ENCODE measurements at places on chromosomes 2 and 18. TPM values are rescaled to one million over a fixed set of nuclear protein-coding genes. Genes with fewer than 3 reads are reported as not detected.

DNA sequence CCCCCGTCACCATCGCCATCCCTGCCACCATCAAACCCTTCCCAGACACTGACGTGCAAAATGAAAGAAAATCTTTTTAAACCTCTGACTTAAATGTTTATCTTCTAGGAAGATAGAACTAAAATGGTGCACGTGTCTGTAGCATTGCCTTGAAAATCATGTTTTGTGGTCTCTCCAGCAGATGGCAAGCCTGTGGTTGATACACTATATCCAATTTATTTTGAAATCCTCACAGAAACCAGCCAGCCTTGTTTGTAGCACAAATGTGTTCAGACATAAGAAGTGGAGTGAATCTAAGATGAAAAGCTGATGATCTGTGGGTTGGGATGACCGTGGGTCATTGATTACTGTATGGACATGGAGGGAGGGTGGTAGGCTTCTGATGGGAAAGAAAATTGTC, 436.2 kb upstream of the SMIM21 start:
- DNase-seq, result no peak

EML6 gene
- 0.78 TPM for total RNA-seq

SLC5A7 gene
- 2.3 TPM for total RNA-seq

ANKRD30B gene
- not detected for total RNA-seq

- no peak for DNase-seq
Measured at GRCh38 chr18:36625386-36625785, 203.4 kb downstream of the TPGS2 start.

DNA sequence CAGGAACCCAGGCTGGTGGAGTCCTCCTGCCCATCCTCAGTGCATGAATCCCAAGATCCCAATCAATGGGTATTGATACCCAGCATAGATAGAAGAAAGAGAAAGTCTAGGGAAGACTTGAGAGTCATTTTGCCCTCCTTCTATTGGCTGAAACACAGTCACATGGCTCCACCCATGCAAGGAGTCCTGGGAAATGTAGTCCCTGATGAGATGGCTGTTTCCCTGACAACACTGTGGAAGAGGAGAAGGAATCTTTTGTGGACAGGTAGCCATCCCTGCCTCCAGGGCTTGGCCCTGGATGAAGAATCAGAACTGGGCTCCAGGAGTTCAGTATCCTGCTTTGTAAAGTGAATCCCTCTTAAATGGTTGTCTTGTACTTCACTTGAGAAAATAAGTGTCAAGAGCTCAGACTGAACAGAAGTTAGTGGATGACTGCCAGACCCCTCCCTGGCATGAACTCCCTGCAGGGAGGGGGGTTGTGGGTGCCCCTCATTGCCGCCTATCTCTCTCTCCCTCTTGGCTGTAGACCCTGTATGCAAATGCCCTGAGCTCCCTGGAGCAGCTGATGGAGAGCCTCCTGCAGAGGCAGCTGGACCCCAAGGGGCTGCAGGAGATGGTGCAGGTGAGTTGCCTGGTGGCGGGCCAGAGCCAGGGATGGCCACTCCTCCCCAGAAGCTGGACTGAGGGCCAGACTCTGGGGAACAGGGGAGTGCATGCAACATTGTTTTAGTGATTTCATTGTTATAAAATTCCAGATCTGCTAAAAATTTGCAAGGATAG, 36.1 kb downstream of the MROH2A start:
- DNase-seq, result no peak

DNA sequence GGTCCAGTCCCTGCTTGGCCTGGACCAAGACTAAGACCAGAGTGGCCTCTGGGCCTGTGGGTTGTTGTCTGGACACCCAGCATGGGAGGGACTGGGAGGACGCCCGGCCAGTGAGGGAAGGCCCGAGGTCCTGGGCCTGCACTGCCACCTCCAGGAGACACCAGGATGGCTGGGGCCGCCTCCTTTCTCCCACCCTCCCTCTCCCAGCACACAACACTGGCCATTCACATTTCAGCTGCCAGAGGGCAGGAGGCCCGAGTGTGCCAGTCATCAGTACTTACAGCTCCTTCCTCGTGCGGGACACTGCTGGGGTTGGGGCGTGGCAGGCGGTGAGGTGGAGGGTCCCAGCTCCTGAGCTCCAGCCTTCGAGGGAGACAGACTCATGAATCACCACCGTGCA, 133.5 kb downstream of the ASB1 start:
- DNase-seq, result no peak

GRCh38 chr2:195694553-195694952, 37.5 kb downstream of the SLC39A10 start:
- no peak for DNase-seq

TOGARAM2 gene
- 0.57 TPM for total RNA-seq

DNA sequence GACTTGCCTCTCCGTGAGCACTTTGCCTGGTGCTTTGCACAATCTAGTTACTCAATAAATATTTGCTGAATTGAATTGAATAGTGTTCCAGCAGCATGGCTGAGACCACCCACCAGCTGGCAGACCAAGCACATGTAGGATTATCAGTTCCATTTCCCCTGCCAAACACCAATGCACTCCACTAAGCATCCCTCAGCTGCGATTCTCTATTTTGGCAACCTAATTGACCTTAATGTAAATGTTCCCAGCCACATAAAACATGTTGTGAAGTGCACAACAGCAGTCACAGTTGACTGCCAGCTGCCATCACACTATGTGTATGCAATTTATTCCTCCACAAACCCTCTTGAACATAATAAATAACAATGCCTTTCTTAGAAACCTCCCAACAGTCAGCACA, 1879.4 kb upstream of the PIK3C3 start:
- no peak for DNase-seq

DNA sequence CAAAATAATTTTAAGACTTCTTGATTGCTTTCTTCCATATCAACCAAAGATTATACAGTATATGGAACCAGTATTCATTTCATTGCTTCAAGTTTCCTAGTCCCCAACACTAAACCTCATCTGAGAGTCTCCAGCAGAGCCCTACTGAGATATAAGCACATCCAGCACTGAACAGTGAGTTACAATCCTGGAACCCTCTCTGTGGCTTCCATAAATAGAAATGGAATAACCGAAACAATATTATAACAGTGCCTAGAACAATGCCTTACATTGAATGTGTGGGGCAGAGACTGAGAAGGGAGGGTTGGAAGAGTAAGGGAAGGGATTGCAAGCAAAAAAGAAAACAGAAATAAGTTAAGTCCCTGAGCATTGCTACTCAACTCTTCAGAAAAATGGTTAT, 18.9 kb downstream of the AAK1 start:
- no peak for DNase-seq

GYPC gene
- total RNA-seq, result 164 TPM

- no peak for DNase-seq
Measured at GRCh38 chr2:26300234-26300925, 45.6 kb upstream of the SELENOI start.

DNA sequence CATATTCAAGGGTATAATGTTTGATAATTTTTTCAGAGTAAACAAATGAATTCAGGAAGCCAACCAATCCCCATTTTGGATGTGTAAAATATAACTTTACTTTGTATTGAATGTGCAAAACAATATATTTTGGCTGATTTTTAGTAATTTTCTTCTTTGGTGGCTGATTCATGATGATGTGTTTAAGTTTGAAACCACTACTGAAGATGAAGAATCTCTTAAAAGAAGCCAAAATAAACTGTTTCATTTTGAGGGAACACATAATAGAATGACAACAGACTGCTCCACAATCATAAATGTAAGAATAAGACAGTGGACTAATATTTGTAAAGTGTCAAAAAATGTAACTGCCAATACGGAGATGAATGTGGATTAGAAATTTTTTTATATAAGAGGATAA, 52.5 kb upstream of the TRIM43 start:
- DNase-seq, result no peak

HMSD gene
- total RNA-seq, result not detected

DNA sequence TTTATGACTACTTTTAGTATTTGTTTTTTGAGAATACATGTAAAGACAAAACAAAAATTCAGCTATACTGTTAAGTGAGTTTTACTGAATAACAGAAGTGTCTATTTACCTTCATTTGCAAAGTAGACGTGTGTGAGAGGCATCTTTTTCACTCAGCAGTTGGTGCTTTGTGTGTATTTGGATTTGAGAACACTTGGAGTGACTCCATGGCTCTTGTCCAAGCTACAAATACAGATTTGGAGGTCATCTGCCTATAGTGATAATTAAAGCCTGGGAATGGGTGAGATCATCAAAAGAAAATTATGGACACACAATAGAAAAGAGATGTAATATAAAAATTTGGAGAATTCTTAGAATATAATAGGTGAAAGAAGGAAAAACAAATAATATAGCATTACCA, 6.2 kb downstream of the NAB1 start:
- DNase-seq, result no peak

- no peak for DNase-seq
Measured at GRCh38 chr2:37881397-37881796, 43.7 kb upstream of the RMDN2 start.

DNA sequence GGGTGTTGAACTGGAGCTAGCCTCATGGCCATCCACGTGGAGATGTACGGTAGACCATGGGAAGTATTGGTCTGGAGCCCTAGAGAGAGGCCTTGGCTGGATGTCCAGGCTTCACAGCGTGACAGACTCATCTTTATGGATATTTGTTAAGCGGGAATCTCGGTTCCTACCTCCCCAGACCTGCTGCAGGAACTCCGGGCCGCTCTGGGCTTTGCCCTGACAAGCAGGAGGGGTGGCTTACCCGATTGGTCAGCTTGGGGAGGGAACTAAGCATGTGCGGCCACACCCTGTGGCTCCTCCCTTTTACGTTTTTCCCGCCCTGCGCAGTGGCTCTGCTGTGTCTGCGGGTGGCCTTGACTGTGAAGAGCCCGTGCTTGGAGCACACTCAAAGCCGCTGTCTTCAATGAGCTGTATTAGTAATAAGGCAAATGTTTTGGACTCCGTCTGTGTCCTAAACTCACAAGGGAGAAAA, 52.3 kb downstream of the PAPOLG start:
- peak; percentile 74 for DNase-seq

MBD5 gene
- 34.6 TPM for total RNA-seq

Measured in esophagus muscularis mucosa (tissue), 4 donors.